ENCODE measurements at places on chromosomes 4 and X. TPM values are rescaled to one million over a fixed set of nuclear protein-coding genes. Genes with fewer than 3 reads are reported as not detected.

GRCh38 chr4:121799208-121799823 is 1.8 kb upstream of the EXOSC9 start:
- no peak for DNase-seq

DNA sequence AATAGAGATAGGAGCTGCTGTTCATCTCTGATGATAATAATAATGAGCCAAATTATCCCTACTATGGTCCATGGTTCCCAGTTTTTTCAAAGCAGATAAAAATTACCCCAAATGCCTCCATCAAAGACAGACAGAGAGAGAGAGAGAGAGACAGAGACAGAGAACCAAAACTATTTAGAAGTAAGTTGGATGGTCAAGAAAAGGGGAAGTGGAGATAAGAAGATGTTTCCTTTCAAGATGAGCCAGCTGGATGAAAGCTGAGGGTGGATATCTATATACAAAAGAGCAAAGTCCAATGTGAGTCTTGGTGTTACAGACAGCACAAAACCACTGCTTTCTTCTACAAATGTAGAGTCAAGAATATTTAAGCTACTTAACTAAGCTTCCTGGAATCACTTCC is 173.9 kb downstream of the GRIA3 start:
- DNase-seq, result no peak

DNA sequence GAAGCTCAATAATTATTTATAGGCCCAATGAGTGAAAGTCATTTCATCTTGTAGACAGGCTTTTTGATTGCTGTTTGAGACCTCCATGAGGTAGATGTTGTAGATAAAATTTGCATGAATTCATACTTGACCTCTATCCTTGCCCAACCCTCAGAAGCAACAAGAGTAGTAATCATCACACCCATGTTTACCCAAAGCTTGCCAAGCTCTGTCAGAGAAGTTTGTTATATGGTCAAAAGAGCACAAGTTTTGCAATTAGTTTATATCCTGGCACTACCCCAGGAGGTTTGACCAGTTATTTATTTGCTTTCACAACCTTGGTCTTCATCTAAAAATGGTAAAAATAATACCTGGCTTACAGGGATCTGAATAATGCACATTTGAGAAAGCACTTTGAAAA is 20.7 kb downstream of the ADH7 start:
- DNase-seq, result no peak

- DNase-seq, result no peak
Observed at GRCh38 chr4:94978904-94979303, 221.1 kb downstream of the BMPR1B start.

GRCh38 chr4:31041385-31041784 is 321.2 kb downstream of the PCDH7 start:
- DNase-seq, result no peak

Gene IL1RAPL1
- 4.3 TPM for total RNA-seq

Gene KDR
- under 0.01 TPM for total RNA-seq

Gene ARMCX1
- 25.3 TPM for total RNA-seq

Gene SHOX
- total RNA-seq, result not detected

Gene RTL9
- 0.39 TPM for total RNA-seq

Gene GUCY1A1
- not detected for total RNA-seq
